MG63 (cell line): ENCODE measurements at places on chromosomes 6 and 20.

GRCh38 chr6:30206152-30206551, 7.1 kb downstream of the TRIM26 start:
- peak; percentile 32 for DNase-seq

DNA sequence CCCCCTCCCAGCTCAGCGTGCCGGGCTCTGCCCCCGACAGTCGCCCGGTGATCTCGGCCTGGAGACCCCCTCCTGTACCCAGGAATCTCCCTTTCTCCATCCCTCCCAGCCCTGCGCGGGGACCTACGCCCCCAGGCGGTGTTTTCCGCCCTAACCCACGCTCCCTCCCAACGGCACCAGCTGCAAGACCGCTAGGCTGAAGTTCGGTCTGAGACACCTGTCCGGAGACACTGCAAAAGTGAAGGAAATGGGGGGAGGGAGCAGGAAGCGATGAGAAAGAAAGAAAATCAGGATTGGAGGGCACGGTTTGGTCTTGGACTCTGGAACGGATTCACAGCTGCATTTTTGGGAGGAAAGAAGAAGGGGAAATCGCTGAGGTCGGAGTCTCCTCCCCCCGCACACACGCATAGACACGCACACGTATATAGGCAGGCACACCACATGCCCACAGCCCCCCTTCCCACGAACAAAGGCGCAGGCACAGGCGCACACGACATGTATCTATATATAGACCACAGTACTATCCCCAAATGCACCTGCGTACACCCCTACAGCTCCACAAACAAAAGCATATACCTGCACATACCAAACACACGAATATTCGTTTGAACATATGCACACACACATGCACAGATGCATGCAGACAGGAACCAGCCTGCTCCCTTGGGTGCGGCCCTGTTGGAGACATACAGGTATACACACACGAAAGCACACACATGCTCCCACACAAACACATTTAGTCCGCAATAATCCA, 1.0 kb downstream of the SLC32A1 start:
- no peak for DNase-seq

DNA sequence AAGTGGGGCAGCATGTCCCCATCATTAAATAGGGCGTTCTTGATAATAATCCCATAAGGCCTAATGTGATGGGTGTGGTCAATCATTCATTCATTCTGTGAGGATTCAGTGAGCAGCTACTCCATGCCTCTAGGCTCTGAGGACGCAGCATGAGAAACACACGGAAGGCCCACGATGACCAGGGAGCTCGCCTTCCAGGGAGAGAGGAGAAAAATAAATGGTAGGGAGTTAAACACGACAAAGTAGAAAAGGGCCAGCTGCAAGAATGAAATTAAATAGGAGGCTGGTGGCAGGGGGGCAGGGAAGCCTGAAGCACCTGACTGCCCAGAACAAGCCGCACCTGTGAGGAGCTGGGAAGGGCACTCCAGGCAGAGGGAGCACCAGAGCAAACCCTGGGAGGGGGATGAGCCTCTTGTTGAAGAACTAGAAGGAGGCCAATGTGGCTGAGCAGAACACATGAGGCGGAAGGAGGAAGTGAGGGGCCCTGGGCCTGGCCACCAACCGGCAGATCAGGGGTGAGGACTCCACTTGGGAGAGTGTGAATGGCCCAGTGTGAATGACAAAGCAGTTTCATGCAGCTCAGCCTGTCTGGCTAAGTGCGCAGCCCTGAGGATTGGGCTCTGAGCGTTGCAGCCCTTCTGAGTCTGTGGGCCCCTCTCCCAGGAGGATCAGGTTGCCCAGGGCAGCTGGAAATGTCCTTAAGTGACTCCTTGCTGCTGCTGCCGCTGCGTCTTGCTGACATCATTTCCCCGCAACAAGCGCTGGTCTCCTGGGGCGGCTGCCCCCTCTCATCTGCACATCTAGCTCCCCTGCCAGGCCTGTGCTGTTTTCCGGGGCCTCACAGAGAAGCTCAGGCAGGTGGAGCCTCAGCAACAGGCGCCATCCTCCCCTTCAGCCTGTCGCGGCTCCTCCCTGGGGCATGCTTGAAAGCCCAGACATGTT, 99.9 kb downstream of the CDH26 start:
- no peak for DNase-seq

GRCh38 chr6:29858006-29858405, 30.4 kb downstream of the HLA-G start:
- DNase-seq = no peak

- DNase-seq = peak; percentile 91
Measured at GRCh38 chr6:17865798-17866725, 121.4 kb downstream of the KIF13A start.

DNA sequence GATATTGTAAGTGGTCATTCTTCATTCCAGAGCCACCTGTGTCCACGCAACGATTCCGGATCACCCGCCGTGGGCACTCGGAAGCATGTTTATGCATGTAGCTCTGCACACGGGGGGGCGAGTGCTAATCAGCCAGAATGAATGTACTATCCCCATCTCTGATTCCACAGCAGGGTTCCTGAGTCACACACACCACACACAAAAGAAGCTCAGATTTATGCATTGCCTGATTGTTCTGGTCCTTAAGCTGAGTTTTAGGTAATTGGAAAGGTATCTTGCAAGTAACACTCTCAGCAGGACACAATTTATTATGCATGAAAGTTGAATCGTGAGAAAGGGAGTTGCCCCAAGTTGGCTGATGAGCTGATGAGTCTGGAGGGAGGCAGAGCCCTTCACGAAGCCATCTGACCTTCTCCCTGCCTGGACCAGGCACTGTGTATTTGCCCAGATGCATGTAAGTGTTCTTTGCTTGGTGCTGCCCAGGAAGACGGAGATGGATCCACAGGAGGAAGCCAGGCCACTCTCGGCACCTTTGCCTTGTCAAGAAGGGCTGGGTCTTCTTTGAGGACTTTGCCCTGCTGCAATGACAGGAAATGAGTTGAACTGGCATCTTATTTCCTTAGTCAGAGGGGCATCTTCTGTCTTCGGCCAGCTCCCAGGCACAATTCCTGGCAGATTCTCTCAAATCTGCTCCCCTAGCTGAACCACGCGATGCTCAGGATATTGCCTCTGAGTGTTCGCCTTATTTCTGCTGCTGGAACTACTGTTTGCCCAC, 141.1 kb downstream of the SYNDIG1 start:
- no peak for DNase-seq

DNA sequence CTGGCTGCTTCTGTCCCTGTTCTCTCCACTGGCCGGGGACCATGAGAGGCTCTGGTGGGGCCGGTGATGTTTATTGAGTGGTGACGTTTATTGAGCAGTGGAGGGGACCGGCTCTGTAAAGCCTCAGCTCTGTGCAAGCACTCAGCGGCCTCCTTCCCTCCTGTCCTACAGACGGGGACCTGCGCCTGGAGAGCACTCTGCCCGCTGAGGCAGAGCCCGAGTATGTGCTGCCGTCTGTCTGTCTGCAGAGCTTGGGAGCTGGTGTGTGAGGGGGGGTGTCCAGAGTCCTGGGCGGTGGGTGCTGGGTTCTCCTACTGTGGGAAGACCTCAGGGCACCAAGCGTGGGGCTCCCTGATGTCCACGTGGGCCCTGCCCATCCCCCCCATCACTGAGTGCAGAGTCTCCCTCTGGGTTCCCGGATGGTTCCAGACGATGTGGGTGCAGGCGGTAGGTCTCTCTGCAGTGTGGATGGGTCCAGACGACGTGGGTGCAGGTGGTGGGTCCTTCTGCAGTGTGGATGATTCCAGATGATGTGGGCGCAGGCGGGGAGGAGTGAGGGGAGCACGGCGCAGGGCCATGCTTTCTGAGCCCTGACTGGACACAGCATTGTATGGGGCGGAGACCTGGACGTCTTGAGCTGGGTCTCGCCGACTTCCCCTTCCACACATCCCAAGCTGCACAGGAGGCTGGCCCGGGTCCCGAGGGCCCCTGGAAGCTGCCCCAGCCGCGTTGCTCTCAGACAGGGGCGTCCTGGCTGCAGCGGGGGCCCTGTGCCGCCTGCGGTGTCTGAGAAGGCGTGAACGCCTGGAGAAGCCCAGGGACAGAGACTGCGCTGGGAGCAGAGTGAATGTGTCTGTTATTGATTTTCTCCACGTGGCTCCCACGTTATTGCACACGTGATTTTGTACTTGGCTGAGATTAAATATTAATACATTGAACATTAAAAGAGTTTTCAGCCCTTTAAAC, 14.9 kb upstream of the BHLHE23 start:
- DNase-seq = no peak

DNA sequence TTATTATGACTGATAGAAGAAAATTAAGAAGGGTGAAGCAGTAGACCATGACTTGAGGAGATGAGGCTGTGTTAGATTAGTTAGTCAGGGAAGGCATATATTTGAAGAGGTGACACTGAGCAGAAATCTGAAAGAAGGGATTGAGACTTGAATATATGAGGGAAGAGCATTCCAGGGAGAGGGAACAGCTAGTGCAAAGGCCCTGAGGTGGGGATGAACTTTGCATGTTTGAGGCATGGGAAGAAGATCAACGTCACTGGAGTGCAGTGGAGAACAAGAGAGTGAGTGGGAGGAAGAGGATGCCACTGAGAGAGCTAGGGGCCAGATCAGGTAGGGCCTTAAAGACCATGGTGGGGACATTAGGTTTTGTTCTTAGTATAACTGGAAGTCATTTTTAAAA, 119.0 kb downstream of the ZDHHC14 start:
- no peak for DNase-seq

DNA sequence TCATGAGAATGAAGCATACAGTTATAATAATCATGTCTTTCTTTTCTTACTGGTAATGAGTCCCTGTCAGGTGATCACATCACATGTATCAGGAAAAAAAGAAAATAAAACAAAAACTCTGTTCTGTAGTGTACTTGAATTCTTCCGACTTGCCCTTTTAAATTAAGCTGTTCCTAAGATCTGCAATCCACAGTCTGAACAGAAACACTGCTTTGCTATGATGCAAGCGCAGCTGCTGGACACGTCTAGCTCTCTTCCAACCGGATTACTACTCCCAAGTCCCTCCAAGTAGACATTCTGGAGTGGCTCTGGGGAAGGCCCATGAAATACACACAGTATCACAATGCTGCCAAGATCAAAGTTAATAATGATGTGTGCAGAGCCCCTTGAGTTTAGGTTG, 83.7 kb downstream of the FYN start:
- no peak for DNase-seq

DNA sequence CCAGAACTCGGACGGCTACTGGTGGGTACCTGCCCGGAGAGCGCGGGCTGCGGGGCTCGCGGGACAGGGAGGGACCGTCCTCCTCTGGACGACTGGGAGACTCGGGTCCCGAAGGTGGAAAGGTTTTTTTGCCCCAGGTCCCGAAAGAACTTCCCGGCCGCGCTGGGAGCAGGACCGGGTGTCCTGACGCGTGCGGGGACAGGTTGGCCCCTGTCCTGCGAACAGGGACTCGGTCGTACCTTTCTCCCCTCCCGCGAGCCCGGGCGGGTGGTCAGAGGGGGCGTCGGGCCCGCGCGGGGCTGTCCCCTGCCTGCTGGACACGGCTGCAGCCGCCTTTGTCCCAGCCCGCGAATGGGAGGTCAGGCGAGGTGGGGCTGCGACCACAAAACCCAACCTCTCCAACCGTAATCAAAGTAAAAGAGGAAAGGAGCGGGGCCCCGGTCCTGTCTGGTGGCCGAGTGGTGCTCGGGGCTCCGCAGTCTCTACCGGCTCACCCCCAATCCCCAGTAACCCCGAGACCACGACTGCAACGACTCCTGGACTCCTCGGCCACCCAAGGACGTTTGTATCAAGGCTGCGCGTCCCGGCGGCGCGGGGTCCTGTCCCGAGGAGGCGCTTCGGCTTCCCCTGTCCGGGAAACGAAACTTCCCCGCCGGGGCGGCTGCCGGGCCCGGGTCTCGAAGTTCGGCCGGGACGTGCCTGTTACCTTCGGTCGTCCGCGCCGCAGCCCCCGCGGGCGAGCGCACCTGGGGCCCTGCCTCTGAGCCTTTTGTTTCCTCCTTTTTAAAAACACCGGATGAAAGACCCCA, 798 bp downstream of the DSP start:
- DNase-seq = peak; percentile 3

DNA sequence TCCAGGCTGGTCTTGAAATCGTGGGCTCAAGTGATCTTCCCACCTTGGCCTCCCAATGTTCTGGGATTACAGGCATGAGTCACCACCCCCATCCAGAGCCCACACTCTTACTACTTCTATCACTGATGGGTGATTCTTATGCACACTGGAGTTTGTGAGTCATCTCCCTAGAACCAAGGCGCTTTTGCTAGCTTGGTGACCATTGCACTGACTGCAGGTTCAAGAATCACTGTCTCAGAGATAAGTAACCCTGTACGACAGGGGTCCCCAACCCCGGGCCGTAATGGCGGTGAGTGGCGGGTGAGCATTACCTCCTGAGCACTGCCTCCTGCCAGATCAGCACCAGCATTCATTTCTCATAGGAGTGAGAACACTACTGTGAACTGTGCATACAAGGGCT, 118.8 kb downstream of the MAP3K7 start:
- peak; percentile 23 for DNase-seq

GRCh38 chr6:16258709-16259075, 20.3 kb downstream of the GMPR start:
- DNase-seq = no peak

DNA sequence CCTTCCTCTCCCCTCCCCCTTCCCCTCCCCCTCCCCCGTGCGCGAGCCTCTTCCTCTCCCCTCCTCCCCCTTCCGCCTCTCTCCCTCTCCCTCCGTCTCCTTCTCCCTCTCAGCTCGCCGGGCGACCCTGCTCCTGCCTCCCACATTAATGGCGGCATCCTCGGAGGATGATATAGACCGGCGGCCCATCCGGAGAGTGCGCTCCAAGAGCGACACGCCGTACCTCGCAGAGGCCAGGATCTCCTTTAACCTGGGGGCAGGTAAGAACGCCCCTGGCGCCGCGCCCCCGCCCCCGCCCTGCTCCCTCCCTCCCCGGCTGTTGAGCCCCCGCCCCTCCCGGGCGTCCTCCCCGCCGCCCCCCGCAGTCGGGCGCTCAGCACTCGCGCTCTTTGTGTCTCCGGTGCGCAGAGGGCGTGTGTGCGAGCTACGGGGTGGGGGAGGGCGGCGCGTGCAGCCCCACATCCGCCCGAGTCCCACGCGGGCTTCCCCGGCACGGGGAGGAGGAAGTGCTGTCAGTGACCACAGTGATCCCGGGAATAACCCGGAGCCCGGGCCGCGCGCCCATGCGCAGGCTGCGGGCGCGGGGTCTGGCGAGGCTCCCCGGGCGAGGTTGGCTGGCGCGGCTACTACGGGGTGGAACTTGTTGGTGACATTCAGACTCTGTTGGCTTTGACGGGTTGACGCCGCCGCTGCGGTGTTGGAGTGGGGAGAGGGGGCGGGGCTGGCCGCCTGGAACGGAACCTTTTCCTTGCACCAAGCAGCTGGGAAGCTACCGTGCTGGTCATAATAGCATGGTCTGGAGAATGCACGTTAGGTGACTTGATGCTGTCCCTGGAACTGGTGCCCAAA, 33.2 kb downstream of the PHACTR1 start:
- DNase-seq = no peak

- no peak for DNase-seq
Measured at GRCh38 chr20:35854713-35855348, 83.0 kb downstream of the PHF20 start.

DNA sequence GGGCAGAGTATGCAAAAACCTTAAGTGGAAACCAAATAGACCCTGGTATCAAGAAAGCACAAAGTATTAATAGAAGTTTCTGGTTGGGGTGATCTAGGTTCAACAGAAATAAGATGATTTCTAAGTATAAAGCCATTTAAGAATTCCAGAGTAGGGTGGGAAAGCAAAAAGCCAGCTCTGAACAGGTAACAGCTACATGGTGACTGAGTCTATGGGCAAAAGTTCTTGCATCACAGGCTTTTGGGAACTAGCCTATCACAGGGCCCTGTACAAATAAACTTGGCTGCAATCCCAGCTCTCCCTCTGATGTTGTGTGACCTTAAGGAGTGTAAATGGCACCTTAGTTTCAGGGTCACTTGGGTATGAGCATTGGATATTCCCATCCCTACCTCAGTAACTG, 5.5 kb downstream of the TCF19 start:
- DNase-seq = no peak

- peak; percentile 73 for DNase-seq
Measured at GRCh38 chr6:2531426-2532215, 219.1 kb downstream of the MYLK4 start.
